ENCODE measurements at places on chromosomes 7 and 10. TPM values are rescaled to one million over a fixed set of nuclear protein-coding genes. Genes with fewer than 3 reads are reported as not detected.

- DNase-seq = no peak
These were observed 57.7 kb upstream of the KLF14 start for GRCh38 chr7:130791746-130792145.

GRCh38 chr10:86413046-86413728 lies 46.6 kb upstream of the GRID1 start:
- DNase-seq = peak; percentile 68

DNA sequence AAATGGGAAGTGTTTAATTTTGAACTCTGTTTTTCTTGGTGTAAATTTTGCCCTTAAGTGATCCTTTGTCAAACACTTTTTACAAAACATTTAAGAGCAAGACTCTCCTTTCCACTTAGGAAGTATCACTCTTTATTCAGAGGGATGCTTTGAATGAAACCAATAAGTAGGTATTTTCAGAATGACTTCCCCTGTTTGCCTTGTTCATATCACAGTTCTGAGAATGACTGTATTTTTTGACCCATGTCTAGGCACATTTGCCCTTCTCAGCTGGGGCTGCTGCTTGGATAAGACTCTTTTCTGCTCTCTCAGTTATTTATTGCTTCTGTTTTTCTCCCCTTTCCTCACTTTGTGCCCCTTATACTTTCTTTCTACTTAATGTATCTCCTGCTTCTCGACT lies 98.2 kb downstream of the CCNY start:
- DNase-seq = no peak

DNA sequence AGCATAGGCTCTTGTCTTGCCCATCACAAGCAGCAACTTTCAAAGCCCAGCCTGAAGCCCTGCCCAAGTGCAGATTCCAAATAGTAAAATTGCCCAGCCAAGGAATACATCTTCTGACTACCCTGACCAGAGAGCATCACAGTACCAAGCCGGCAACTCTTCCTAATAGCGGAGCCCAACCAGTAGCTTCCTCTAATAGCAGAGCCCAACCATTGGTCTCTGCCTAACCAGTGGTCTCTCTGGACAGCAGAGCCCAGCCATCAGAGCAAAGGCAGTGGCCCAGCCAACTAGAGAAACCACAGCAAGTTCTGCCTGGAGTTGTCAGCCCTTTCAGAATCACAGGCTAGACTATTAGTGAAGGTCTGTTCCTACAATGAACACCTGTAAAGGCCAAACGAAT lies 285.6 kb downstream of the HGF start:
- DNase-seq = no peak

TAS2R41 gene
- not detected for total RNA-seq

DNA sequence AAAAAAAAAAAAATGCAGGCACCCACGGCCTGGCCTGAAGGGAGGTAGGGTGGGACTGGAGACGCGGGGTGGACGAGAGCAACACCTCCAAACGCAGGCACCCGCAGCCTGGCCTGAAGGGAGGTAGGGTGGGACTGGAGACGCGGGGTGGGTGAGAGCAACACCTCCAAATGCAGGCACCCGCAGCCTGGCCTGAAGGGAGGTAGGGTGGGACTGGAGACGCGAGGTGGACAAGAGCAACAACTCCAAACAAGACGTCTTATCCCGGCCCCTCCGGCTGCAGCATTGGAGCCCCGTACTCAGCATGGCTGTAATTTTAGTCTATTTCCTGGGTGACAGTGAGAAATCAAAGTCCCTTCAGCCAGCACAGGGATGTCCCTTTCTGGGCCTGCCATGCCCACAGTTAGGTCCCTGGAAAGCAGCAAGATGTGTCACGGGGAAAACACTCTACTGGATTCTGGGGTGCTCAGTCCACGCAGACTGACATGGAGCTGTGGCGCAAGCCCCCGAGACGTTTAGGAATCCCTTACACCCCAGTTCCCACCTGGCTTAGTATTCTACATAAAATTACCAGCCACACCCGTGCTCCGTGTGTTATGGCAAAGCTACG lies 119.9 kb downstream of the WDR37 start:
- no peak for DNase-seq

DNA sequence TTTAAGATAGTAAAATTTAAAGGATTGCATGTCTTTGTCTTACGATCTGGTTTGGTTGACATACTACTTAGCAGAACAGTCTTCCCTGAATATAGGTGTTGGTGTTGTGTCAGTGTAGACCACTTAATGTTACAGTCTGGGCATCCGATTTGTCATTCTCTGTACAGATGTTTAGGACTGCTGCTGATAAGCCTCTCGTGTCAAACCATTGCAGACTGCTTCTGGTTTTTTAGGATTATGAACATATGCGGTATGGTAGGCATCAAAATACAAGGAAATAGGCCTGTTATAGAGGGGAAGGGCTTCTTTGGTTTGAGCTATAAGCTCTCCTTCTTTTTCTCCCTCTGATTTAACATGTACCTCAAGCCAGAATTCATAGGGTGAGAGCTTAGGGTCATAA lies 7.4 kb downstream of the CYP3A43 start:
- DNase-seq = no peak

FOXI2 gene
- total RNA-seq = not detected

DNA sequence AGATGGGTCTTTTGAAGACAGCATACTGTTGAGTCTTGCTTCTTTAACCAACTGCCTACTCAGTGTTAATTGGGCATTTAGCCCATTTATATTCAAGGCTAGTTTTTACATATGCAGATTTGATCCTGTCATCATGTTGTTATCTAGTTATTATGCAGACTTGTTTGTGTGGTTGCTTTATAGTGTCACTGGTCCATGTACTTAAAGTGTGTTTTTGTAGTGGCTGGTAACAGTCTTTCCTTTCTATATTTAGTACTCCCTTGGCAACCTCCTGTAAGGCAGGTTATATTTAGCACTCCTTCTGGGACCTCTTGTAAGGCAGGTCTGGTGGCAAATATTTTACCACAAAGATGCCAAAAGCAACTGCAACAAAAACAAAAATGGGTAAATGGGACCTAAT lies 66.7 kb downstream of the TES start:
- DNase-seq = no peak

- no peak for DNase-seq
These were observed at the start of gene USP54 for GRCh38 chr10:73590881-73591799. TSS of gene USP54 (minus strand) at chr10:73591342. CDS start at chr10:73575658, 15,684 bp downstream.

Data from natural killer cell (primary cell).